Right lung (tissue), 10 donors: ENCODE measurements at places on chromosomes 4 and X. TPM values are rescaled to one million over a fixed set of nuclear protein-coding genes. Genes with fewer than 3 reads are reported as not detected.

The PASD1 gene
- 0.13 TPM for polyA plus RNA-seq

The PAGE2 gene
- 0.44 TPM for polyA plus RNA-seq

GRCh38 chrX:31012509-31013025 is 59.3 kb downstream of the FTHL17 start:
- no peak for DNase-seq

GRCh38 chrX:12405306-12405705 is 267.0 kb downstream of the FRMPD4 start:
- no peak for DNase-seq

GRCh38 chr4:40812386-40812785 is 62.6 kb downstream of the NSUN7 start:
- no peak for DNase-seq

DNA sequence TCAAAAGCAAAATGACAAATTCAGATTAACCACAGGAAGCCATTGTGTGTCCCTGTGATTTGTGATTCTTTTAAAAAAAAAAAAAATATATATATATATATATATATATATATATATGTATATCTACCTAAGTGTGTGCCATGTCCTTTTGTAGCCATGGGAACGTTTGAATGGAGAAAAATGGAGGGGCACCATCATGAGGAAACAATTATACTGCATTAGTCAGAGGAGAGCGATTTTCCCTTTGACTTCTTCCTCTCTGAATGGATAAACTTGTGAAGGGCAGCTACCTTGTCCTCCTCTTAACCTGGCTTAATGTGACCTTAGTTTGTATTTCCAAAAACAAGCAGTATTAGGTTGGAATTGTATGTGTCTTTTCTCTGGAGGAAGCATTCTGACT is 23.3 kb upstream of the CBLL2 start:
- DNase-seq = no peak

DNA sequence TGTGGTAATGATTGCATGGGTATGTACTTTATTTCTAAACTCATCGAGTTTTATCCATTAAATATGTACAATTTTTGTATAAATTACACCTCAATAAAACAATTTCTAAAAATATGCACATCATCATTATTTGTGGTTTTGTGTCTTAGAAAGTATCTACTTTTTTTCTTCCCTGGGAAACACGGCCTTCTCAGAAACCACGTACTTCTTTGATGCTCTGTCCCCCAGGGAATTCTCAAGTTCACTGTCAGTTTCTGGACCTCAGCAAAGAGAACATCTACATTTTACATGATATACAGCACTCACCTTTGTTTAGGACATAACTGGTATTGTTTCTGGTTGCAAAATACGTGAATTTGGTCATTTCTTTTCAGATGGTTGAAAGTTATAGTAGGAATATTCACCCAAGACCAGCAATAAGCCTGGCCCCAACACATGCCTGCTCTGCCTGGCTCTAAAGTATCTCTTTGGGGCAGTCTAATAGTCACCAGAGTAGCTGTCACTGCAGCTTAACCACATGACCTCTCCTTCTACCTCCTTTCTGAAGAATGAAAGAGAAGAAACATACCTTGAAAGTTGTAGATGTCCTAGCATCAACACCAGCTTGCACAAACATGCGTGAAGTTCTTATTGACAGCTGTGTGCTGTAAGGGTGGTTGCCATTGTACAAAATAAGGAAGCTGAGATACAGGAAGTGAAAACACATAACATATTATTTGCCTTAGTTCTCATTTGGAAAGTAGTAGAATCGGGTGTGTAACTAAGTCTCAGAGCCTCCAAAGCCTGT is 48.4 kb upstream of the SPANXN4 start:
- DNase-seq = no peak

DNA sequence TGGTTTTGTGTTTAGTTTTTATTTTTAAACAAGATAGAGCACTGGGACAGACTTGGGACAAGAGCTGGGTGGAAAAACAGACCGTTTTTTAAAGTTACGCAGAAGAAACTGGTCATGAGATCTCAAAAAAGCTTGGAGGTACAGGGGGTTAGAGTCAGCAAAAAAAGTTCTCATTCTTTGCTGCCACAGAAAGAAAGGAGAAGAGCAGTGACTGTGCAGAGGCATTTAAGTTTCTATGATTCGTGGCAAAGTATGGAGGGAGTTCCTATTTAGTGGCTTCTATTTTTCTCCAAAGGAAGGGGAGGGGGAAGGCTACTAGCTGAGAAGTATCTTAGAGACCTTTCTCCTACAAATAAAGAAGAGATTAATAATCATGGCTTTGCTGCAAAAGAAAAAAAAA is 68.3 kb downstream of the MANBA start:
- DNase-seq = no peak

DNA sequence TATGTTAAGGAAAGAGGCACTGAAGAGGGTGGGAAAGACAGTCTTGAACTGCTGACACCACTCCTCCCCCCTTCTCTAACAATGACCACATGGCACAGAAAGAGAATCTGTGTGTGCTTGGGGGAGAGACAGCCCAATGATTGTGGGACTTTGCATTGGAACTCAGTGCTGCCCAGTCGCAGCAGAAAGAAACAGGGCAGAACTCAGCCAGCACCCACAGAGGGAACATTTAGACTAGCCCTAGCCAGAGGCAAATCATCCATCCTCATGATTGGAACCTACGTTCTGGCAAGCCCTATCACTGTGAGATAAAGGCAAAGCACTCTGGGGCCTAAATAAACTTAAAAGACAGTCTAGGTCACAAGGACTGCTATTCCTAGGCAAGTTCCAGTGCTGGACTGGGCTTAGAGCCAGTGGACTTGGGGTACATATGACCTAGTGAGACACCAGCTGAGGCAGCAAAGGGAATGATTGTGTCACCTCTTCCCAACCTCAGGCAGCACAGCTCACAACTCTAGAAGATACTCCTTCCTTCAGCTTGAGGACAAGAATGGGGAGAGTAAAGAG is 132.8 kb upstream of the S100G start:
- DNase-seq = no peak

GRCh38 chr4:153115322-153116290 is 88.6 kb upstream of the TRIM2 start:
- DNase-seq = no peak
